Stimulated activated CD4-positive, alpha-beta T cell treated with anti-CD3 and anti-CD28 coated beads, Interleukin-15, amount 100 ng/mL, for 24 hours (primary cell): ENCODE measurements at places on chromosomes 5 and 9.

DNA sequence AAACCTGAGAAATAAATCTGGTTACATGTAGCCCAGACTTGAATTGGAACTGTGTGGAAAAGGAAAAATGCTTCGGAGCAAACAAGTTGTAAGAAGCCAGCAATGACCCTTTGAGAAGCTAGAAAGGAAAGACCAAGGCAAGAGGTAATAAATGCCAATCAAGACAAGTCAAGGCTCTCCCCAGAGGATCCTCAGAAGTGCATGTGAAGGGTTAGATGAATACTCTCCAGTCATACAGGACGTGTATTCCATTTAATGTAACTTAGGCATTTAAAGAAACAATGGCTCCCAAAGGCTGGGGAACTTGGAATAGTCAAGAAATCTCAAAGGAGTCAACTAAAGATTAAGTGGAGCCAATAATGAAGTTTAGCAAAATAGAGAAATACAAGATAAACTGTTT is 36.2 kb downstream of the EPB41L4A start:
- DNase-seq, result no peak

DNA sequence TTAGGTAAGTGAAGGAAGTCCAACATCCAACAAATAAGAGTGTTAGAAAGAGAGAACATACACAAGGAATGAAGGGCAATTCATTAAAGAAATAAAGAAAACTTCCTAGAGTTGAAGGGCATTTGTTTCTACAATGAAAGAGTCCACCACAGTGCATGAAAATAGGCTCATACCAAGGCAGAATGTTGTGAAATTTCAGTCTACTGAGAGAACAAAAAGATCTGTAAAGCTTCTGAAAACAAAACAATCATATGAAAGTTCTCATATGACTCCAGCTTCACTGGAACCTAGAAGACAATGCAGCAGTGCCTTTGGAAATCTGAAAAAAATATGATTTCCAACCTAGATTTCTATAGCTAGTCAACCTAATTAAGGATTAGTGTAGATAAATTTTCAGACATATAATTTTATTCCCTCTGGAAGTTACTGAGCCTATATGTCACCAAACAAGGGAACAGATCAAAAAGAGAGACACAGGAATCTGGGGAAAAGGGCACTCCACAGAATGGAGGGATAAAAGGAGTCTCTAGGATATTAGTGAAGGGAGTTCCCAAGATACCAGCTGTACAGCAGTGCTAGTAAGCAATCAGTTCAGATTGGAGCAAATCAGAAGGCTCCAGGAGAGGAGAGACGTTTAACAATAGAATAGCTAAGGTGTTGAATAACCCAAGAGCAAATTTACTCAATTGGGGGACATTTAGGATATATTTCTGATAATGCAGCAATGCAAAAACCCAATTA is 5.8 kb downstream of the C5orf58 start:
- DNase-seq, result no peak

- no peak for DNase-seq
Measured at GRCh38 chr9:89139455-89139854, 39.2 kb downstream of the SHC3 start.

DNA sequence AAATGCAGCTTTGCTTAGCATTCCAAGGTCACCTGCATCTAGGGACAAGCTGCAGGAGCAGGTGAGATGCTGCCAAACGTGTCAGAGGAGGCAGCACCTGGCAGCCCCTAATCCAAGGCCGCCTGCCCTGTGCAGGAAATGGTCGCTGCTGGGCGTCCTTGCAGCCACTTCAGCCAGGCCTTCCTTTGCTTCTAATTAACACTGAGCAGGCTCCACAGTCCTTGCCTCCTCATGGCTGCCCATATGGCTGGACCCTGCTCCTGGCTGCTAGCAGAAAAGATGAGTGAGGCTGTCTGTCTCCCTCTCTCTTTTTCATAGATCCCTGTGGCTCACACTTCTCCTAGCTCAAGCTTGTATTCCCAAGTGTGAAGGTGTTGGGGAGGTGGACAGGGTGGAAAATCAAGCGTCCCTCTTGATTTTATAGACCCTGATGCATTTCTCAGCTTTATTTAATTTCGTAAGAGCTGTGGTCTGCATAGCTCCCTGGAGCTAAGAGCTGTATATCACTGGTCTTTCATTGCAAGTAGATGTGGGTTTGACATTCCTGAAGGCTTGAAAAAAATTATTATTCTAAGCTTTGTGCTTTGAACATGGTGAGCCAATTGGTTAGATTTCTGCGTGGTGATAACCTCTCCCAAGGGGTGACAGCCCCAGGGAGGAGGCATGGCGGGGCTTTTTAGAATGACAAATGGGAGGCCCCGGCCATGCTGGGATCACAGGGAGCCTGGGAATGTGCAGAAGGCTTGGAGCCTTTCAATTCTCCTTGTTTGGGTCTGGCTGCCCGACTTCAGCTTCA is 193.8 kb downstream of the SLIT3 start:
- DNase-seq, result no peak

- DNase-seq, result peak; percentile 37
Measured at GRCh38 chr5:142821733-142822487, 51.7 kb downstream of the ARHGAP26 start.

GRCh38 chr5:143481697-143482531 is 78.4 kb upstream of the NR3C1 start:
- DNase-seq, result no peak

GRCh38 chr9:89448381-89448780 is 49.5 kb downstream of the SEMA4D start:
- peak; percentile 67 for DNase-seq

DNA sequence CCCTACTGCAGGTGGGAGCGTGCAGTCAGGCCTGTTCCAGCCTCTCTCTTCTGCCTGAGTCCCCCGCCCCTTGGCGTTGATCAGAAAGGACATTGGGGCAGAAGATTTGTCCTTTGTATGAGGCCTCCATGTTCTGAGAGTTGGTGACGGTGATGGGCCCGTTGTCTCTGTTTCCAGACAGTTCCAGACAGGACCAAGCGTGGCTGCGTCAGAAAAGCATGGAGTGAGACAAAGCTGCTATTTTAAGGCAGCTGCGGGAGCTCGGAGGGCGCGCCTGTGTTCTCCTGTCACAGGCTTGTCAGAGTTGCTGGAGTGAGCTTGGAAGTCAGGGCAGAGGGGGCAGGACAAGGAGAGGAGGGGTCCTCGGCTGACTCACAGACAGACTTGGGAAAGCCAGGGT is 32.1 kb upstream of the SH3PXD2B start:
- DNase-seq, result no peak

DNA sequence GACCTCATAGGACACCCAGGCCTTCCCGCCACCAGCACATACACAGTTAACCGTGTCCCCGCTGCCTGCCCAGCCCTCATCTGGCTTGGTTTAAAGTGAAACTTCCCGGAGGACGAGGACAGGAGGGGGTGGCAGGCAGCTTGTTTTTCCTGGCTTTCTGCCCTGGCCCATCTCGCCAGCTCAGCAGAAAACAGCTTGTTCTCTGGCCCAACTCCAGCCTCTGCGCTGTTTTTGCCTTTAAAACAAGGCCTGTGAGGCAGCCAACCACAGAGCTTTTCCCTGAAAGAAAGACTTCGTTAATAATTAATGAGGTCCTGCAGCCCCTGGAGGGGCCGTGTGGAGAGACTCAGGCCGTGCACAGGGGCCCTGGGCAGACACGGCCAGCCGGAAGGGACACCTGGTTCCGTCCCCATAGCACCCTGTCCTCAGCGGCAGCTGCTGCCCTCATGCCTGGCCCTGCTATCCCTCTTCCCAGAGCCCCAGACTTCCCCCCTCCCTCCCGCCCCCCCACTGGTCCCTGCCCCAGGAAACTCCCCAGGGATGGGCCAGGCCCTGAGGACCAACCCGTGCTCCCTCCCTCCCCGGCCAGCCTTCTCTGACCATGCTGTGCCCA is 108.7 kb downstream of the RXRA start:
- DNase-seq, result no peak

- no peak for DNase-seq
Measured at GRCh38 chr5:145925353-145925752, 11.0 kb upstream of the SH3RF2 start.
